Uterus (tissue), 4 donors: ENCODE measurements at places on chromosomes 12 and 14.

GRCh38 chr12:64265839-64266238 lies 43.7 kb upstream of the KICS2 start:
- DNase-seq: no peak

DNA sequence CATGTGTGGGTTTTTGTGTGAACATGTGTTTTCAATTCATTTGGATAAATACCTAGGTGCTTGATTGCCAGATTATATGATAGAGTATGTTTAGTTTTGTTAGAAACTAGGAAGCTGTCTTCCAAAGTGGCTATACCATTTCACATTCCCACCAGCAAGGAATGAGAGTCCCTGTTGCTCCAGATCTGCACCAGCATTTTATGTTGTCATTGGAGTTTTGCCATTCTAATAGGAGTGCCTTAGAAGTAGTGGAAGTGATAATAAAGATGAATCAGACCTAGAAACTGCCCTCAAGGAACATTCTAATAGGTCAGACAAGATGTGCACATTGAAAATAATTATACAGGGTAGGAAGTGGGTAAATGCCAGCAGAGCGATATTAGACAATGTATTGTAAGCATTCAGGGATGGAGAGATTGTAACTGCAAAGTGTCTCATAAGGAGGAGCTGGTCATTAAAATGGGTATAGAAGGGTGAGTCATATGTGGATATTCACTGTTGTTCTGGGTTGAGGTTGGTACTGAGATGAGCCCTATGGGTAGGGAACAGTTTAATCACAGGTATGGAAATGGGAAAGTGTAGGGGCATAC lies 71.4 kb downstream of the MNAT1 start:
- DNase-seq: no peak

GRCh38 chr12:18428416-18428815 lies 167.1 kb downstream of the PIK3C2G start:
- DNase-seq: no peak

DNA sequence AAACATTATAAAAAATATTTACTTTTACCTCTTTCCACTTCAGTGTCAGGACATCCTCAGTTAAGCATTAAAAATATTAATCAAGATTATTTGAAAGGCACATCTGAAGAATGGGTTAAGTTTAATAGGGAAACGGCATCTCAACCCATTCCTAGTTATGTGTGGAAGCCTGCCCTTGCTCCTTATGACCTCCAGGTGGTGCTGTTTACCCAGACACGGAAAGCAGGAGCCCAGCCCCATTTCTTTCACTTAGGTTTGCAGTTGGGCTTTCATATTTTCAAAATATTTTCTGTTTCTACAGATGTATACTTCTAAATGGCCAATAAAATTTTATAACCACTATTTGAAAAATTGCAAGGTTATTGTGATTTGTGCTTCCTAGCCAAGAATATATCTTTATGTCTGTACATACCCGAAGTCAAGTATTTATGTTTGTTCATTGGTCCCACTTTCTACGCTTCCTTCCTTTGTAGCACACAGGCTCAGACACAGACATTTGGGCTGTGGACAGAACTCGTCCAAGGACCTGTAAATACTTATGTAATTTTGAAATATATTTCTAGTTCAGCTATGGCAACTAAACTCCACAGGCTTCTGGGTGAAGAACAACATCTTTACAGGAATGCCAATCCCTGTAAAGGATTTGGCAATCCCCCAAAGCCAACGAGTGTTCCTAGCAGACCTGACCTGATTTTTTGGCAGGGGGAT lies 247.1 kb downstream of the AKAP6 start:
- DNase-seq: peak; percentile 57

- DNase-seq: no peak
Measured at GRCh38 chr14:56137849-56138248, 19.6 kb downstream of the PELI2 start.

DNA sequence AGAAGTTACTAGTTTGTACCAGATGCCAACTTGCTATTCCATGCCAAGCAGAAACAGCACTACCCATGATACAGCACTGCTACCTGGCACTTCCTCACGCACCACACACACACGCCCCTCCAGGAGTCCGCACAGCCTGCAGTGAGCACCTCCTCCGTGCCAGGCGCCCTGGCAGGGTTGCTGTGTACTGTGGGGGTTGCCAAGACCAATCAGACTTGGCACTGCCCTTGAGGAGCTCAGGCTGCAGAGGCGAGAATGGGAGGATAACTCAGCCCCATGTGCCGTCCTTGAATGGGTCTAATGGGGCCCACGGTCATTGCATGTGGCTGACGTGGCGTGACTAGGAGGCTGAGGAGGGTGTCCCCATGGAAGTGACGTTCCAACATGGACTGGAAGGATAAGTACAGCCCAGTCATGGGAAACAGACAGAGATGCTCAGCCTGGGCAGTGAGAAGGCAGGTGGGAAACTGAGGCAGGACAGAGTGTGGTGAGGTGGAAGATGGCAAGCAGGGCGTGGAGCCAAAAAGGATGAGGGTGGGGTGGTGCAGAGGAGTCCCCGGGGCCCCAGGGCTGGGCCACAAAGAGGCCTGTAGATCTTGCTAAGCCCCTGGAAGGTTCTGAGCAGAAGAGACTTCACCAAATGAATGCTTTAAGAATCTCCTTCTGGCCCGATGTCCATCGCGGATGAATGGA lies 65.3 kb upstream of the C14orf180 start:
- no peak for DNase-seq

GRCh38 chr14:24875991-24876878 lies 173.7 kb downstream of the STXBP6 start:
- no peak for DNase-seq
